ENCODE measurements at places on chromosomes 2 and 18. TPM values are rescaled to one million over a fixed set of nuclear protein-coding genes. Genes with fewer than 3 reads are reported as not detected.

RGPD4 gene
- total RNA-seq = not detected

CXCR4 gene
- 1.00 TPM for total RNA-seq

SLC19A3 gene
- 98.5 TPM for total RNA-seq

GRHL1 gene
- 11.6 TPM for total RNA-seq

- no peaks in the 10 kb centered on the region for H3K27me3 ChIP-seq
- no peaks in the 10 kb centered on the region for H3K4me1 ChIP-seq
- no peak for DNase-seq
- H3K27ac ChIP-seq = no peak overlapping the region
- no peak overlapping the region for H3K4me3 ChIP-seq
- H3K36me3 ChIP-seq = no peaks in the 10 kb centered on the region
These were observed 571.3 kb upstream of the LRRTM4 start for GRCh38 chr2:78093436-78093835.

- DNase-seq = no peak
- no peak overlapping the region for H3K27ac ChIP-seq
- H3K27me3 ChIP-seq = no peaks in the 10 kb centered on the region
- no peaks in the 10 kb centered on the region for H3K4me1 ChIP-seq
- no peak overlapping the region for H3K4me3 ChIP-seq
These were observed 38.4 kb downstream of the YPEL5 start for GRCh38 chr2:30185178-30185577.

DNA sequence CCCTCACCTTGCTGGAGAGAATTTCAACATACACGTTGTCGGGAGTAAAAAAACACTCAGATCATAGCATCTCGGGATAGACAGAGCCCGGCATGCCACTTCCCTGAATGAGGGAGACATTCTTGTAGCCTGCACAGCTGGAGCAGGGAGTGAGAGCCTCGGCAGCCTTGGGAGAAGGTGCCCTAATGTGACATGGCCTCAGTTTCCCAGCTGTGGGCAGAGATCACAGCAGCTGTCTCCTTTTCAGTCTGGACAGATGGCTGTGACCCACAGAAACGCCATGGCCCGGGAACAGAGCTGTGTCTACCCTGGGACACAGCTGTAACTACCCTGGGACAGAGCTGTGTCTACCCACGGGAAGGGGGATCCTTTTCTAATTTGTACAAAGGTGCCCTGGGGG is 55.9 kb downstream of the HS1BP3 start:
- H3K4me1 ChIP-seq = peaks cover 60% of the 10 kb centered on the region
- H3K4me3 ChIP-seq = no peak overlapping the region
- peak overlapping the region; percentile 74 for H3K27ac ChIP-seq
- no peaks in the 10 kb centered on the region for H3K36me3 ChIP-seq
- no peak for DNase-seq
- no peaks in the 10 kb centered on the region for H3K27me3 ChIP-seq

- DNase-seq = no peak
- peaks cover 5% of the 10 kb centered on the region for H3K4me1 ChIP-seq
- H3K27ac ChIP-seq = no peak overlapping the region
- no peak overlapping the region for H3K4me3 ChIP-seq
- H3K36me3 ChIP-seq = no peaks in the 10 kb centered on the region
These were observed 10.6 kb upstream of the PAX3 start for GRCh38 chr2:222309361-222309760.

- H3K27me3 ChIP-seq = no peaks in the 10 kb centered on the region
- peaks cover 11% of the 10 kb centered on the region for H3K4me1 ChIP-seq
- H3K27ac ChIP-seq = peak overlapping the region; percentile 88
- H3K4me3 ChIP-seq = peak overlapping the region; percentile 99
These were observed 2.0 kb downstream of the IHH start for GRCh38 chr2:219058541-219059374.

DNA sequence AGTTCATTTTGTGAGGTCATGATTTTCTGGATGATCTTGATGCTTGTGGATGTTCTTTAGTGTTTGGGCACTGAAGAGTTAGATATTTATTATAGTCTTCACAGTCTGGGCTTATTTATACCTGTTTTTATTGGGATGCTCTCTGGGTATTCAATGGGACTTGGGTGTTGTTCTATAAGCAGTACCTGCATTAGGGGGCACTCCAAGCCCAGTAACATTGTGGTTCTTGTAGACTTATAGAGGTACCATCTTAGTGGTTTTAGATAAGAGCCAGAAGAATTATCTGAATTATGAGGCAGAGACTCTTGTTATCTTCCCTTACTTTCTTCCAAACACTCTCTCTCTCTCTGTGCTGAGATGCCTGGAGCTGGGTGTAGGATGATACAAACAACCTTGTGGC is 470.0 kb downstream of the PIK3C3 start:
- H3K4me1 ChIP-seq = no peaks in the 10 kb centered on the region
- no peak for DNase-seq
- no peak overlapping the region for H3K4me3 ChIP-seq
- H3K36me3 ChIP-seq = no peaks in the 10 kb centered on the region

DNA sequence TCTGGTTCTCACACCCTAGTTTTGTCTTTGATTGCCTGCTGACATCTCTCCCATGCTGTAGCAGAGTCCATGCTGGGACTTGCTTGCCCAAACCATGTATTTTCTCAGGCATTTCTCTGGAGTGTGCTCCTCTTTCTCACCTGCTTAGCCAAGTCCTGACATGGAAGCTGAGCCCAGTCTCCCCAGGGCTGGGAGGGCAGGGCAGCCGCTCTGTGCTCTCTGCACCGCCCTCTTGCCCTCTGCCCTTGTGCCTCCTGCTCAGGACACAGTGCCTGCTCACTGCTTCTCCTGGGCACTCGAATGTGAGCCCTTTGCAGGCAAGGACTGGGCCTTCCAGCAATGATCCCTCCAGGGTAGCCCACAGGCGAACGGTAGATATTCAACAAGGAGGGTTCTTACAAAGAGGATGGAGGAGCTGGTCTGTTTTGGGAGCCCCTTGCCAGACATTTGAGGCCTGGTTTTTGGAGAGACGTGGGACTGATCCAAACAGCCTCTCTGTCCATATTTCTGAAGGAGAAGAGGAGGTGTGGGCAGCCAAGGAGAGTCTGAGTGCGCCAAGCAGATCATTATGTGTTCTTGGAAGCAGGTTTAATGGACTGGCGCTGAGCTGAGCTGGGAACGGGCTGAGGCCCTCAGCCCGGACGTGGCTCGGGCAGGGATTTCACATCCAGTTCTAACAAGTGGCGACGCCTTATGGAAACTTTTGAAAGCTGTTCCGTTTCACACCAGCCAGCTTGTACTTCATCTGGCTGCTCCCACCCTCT is 4.0 kb downstream of the SLC14A2 start:
- no peaks in the 10 kb centered on the region for H3K4me1 ChIP-seq
- no peak overlapping the region for H3K4me3 ChIP-seq
- no peak for DNase-seq
- H3K36me3 ChIP-seq = no peaks in the 10 kb centered on the region
- H3K27me3 ChIP-seq = no peaks in the 10 kb centered on the region
- no peak overlapping the region for H3K27ac ChIP-seq

DNA sequence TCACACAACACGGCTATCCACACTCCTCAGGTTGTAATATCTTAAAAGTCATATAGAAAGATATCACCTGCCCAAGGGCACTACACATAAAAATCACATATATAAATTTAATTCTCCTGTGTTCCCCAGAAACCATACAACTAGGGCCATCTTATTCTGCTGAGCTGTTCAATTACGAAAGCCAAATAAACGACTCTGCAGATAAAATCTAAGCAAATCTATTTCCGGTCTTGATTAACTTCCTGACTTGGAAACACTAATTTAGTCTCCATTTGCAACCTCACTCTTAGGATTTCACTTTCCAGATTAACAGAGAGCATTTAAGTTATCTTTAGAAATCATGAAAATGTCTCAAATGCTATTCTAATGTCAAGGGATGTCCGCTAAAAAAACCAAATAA is 23.9 kb upstream of the STK17B start:
- no peaks in the 10 kb centered on the region for H3K27me3 ChIP-seq
- DNase-seq = no peak
- H3K4me3 ChIP-seq = no peak overlapping the region
- no peaks in the 10 kb centered on the region for H3K36me3 ChIP-seq
- H3K27ac ChIP-seq = no peak overlapping the region

Data from Caco-2 (cell line).